Type B pancreatic cell (in vitro differentiated cells): ENCODE measurements at places on chromosomes 1 and 21.

DNA sequence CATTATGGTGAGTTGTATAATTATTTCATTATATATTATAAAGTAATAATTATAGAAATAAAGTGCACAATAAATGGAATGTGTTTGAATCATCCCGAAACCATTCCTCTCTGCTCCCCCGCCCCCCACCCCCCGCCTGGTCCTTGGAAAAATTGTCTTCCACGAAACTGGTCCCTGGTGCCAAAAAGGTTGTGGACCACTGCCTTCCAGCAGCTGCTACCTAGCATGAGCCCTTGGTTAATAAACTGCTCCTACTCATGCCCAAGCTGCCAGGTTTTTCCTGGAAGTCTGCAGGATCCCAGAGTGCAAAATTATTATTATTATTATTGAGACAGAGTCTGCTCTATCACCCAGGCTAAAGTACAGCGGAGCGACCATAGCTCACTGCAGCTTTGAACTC is 6.8 kb upstream of the IFNGR2 start:
- no peaks in the 10 kb centered on the region for H3K27me3 ChIP-seq
- H3K36me3 ChIP-seq = no peaks in the 10 kb centered on the region
- DNase-seq = no peak
- no peak overlapping the region for H3K27ac ChIP-seq
- H3K4me3 ChIP-seq = no peak overlapping the region
- H3K4me1 ChIP-seq = peaks cover 5% of the 10 kb centered on the region

GRCh38 chr1:24951337-24951736 is 21.3 kb upstream of the RUNX3 start:
- H3K27ac ChIP-seq = no peak overlapping the region
- peaks cover 6% of the 10 kb centered on the region for H3K27me3 ChIP-seq
- H3K4me3 ChIP-seq = no peak overlapping the region
- no peak for DNase-seq

- H3K27me3 ChIP-seq = peaks cover 20% of the 10 kb centered on the region
- H3K27ac ChIP-seq = no peak overlapping the region
- no peaks in the 10 kb centered on the region for H3K4me1 ChIP-seq
- no peak overlapping the region for H3K4me3 ChIP-seq
Observed at GRCh38 chr1:90133133-90133532, 138.2 kb downstream of the ZNF326 start.

GRCh38 chr21:32457360-32457840 is 44.9 kb downstream of the EVA1C start:
- no peak overlapping the region for H3K4me3 ChIP-seq
- no peaks in the 10 kb centered on the region for H3K27me3 ChIP-seq
- peaks cover 10% of the 10 kb centered on the region for H3K4me1 ChIP-seq
- no peak for DNase-seq
- no peaks in the 10 kb centered on the region for H3K36me3 ChIP-seq

DNA sequence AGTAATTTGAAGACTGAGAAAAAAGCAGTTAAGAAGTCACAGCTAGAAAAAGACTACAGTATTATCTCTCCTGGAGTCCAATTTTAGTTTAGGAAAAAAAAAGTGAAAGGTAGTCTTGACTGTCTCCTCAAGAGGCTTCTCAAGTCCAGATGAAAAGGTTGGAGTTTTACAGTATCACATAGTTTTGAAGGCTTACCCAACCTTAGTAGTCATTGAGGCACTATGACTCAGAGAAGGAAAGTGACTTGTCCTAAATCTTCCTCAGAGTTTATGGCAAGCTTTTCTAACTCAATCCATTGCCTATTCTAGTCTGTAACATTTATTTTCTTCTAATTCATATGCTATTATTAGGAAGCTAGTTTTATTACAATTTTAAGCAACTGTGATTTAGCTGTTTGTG is 174.9 kb downstream of the DPYD start:
- no peak for DNase-seq
- no peak overlapping the region for H3K4me3 ChIP-seq
- no peak overlapping the region for H3K27ac ChIP-seq
- H3K27me3 ChIP-seq = no peaks in the 10 kb centered on the region

GRCh38 chr1:234760303-234760723 is 150.3 kb upstream of the IRF2BP2 start:
- no peaks in the 10 kb centered on the region for H3K36me3 ChIP-seq
- DNase-seq = no peak
- no peaks in the 10 kb centered on the region for H3K27me3 ChIP-seq

GRCh38 chr1:113756461-113756860 is 2.8 kb downstream of the PHTF1 start:
- H3K36me3 ChIP-seq = peaks cover 24% of the 10 kb centered on the region
- no peak overlapping the region for H3K27ac ChIP-seq
- peak overlapping the region; percentile 59 for H3K4me3 ChIP-seq
- H3K27me3 ChIP-seq = no peaks in the 10 kb centered on the region

- no peak for DNase-seq
- no peaks in the 10 kb centered on the region for H3K36me3 ChIP-seq
- H3K4me1 ChIP-seq = no peaks in the 10 kb centered on the region
- H3K27me3 ChIP-seq = no peaks in the 10 kb centered on the region
Observed at GRCh38 chr1:101974599-101975274, 22.0 kb downstream of the OLFM3 start.

DNA sequence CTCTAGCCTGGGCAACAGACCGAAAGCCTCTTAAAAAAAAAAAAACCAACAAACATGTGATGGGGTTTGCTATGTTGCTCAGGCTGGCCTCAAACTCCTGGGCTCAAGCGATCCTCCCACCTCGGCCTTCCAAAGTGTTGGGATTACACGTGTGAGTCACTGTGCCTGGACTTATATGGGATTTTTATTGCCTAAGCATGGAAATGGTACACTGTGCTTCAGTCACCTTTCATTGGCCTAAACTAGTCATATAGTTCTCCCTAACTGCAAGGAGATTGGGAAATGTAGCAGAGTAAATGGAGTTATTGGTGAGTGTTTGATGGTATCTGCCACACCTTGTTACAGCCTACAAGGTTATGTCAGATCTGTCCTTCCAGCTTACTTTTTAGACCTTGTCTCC is 17.2 kb upstream of the MEF2D start:
- no peak overlapping the region for H3K4me3 ChIP-seq
- no peak for DNase-seq
- no peak overlapping the region for H3K27ac ChIP-seq
- no peaks in the 10 kb centered on the region for H3K36me3 ChIP-seq
- no peaks in the 10 kb centered on the region for H3K4me1 ChIP-seq

DNA sequence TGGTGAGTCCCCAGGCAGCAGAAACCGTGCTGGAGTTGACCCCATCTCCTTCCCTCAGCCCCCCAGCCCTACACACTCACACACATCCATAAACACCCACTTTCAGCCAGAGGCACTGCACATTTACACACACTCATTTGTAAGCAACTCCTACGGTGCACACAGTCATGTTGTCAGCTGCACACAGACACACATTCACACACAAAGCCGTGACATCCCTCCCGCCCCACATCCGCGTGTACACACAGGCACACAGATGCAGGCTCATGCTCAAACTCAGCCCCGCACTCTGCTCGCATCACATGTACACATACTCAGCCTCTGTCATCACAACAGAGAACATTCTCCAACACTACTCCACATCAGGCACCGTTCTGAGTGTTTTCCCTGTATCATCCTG is 47.6 kb downstream of the LACTBL1 start:
- H3K4me1 ChIP-seq = peaks cover 8% of the 10 kb centered on the region
- DNase-seq = no peak
- H3K36me3 ChIP-seq = no peaks in the 10 kb centered on the region

DNA sequence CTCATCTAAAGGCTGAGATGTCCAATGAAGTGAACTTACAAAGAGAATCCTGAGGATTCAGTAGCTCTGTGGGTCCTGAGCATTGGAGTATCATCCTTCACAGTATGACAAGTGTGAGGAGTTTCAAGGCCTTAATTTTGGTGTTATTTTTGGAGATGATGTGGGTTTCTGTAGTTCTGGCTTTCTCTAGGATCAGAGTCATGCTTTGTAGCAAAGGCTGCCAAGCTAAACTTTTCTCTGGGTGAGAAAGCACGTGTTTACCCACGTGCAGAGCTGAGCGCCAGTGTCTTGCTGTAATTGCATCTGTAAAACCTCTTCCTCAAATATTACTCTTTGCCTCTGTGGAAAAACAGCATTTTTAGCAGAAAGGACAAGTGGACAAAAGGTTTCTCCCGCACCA is 387.8 kb upstream of the LYPLAL1 start:
- peaks cover 4% of the 10 kb centered on the region for H3K36me3 ChIP-seq
- H3K4me3 ChIP-seq = no peak overlapping the region
- DNase-seq = no peak
- H3K4me1 ChIP-seq = peaks cover 7% of the 10 kb centered on the region
- no peak overlapping the region for H3K27ac ChIP-seq

DNA sequence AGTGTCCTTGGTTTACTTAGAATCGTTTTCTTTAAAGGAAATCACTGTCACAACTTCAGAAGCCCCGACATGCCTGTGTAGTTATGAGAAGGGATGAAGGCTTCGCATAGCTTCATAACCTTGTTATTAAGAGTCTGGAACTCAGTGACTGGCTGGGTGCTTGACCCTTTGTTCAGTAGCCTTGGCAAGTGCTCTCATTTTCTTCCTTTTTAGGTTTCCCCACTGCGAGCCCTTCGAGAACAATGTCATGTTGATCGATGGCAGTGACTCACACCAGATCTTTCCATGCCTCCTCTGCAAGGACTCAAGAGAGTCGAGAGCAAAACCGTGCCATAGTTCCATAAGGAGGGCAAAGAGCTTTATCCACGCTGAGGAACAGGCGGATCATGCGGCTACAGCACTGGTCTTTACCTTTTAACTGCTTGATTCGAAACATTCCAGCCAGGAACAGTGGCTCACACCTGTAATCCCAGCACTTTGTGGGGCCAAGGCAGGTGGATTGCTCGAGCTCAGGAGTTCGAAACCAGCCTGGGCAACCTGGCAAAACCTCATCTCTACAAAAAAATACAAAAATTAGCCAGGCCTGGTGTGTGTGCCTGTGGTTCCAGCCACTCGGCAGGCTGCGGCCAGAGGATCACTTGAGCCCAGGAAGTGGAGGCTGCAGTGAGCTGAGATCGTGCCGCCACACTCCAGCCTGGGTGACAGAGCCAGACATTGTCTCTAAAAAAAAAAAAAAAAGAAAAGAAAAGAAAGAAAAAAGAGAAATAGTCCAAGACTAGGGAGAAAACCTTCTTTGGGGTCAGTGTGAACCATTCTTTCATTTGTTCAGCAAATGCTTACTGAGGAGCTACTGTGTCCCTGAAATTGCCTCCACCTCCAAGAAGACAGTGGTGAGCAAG is 95.4 kb upstream of the ERRFI1 start:
- H3K4me3 ChIP-seq = peak overlapping the region; percentile 78
- H3K4me1 ChIP-seq = peaks cover 48% of the 10 kb centered on the region
- DNase-seq = no peak
- peak overlapping the region; percentile 95 for H3K27ac ChIP-seq

- H3K4me1 ChIP-seq = peaks cover 36% of the 10 kb centered on the region
- H3K4me3 ChIP-seq = no peak overlapping the region
- no peaks in the 10 kb centered on the region for H3K36me3 ChIP-seq
- DNase-seq = no peak
Observed at GRCh38 chr1:209883341-209883971, 54.6 kb upstream of the SYT14 start.

DNA sequence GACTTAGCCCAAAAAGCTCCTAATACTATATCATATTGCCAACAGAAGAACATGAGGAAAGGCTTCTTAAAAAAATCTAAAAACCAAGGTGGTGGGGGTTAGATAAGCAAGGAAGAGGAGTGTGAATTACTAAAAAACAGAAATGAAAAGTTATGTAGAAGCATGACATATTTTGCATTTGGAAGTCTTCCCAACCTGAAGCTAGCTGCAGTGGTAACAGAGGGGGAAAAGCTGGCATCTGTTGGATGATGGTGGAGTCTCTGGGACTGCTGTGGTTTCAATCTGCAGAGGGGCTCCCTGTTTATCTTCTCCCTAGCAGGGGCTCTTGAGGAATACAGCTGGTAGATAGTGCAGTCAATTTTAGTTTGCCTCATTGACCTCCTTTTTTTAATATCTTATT is 249.2 kb upstream of the KIAA0040 start:
- DNase-seq = no peak
- H3K27me3 ChIP-seq = peaks cover 28% of the 10 kb centered on the region
- H3K36me3 ChIP-seq = no peaks in the 10 kb centered on the region
- no peak overlapping the region for H3K27ac ChIP-seq

GRCh38 chr21:38323721-38324531 is 67.1 kb downstream of the KCNJ15 start:
- no peak overlapping the region for H3K4me3 ChIP-seq
- H3K36me3 ChIP-seq = no peaks in the 10 kb centered on the region
- H3K27me3 ChIP-seq = peaks cover 3% of the 10 kb centered on the region
- H3K27ac ChIP-seq = no peak overlapping the region

- H3K4me3 ChIP-seq = no peak overlapping the region
- no peak overlapping the region for H3K27ac ChIP-seq
- no peak for DNase-seq
Observed at GRCh38 chr1:45365051-45365450, 24.8 kb upstream of the MUTYH start.

- peaks cover 17% of the 10 kb centered on the region for H3K36me3 ChIP-seq
- no peak within 1 kb of the TSS for H3K27ac ChIP-seq
- DNase-seq = no peak
- H3K27me3 ChIP-seq = no peaks in the 10 kb centered on the region
- H3K4me1 ChIP-seq = no peaks in the 10 kb centered on the region
- H3K4me3 ChIP-seq = no peak within 1 kb of the TSS
Observed at GRCh38 chr1:42784946-42785693, at the start of gene TMEM269. Gene TMEM269 (plus strand): TSS chr1:42784991. CDS start chr1:42789894, 4,903 bp downstream.

GRCh38 chr1:170749959-170750358 is 86.0 kb downstream of the PRRX1 start:
- H3K4me1 ChIP-seq = peaks cover 9% of the 10 kb centered on the region
- DNase-seq = no peak
- no peak overlapping the region for H3K27ac ChIP-seq

DNA sequence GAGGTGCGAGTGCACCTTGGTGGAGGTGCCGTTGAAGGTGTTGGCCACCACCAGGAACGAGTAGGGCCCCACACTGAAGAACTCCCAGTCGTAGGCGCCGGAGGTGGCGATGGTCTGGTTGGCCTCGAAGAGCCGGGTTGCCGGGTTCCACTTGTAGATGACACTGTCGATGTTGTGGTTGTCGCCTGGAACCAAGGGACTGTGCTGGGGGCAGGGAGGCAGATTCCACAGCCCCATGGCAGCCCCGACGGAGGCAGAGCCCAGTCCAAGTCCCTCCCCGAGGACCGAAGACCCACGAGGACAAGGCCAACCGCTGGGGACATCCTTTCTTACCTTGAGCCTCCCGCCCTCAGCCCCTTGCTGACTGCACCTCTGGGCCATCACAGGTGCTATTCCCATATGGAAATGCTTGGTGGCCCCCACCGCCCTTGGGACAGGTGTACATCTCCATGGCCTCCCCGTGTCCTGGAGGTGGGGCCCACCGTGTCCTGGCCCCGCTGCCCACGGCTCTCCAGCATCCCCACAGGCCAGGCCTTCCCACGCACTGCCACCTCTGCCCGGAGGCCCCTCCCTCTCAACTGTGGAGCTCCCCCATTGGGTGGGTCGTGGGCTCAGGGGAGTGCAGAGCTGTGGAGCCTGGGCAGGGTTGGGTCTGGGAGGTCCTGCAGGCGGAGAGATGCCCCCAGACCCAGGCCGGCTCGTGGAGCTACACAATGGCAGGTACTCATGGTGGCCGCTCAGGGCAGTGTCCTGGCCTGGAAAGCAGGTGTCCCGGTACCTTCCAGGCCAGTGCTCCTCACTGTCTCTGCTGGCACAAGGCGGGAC is 17.9 kb downstream of the KRTAP10-1 start:
- no peak overlapping the region for H3K27ac ChIP-seq
- H3K4me3 ChIP-seq = no peak overlapping the region
- H3K27me3 ChIP-seq = no peaks in the 10 kb centered on the region
- no peaks in the 10 kb centered on the region for H3K4me1 ChIP-seq
- peak; percentile 66 for DNase-seq
